ENCODE measurements at places on chromosomes 11 and 22. TPM values are rescaled to one million over a fixed set of nuclear protein-coding genes. Genes with fewer than 3 reads are reported as not detected.

GRCh38 chr11:3659595-3660515 is 11.3 kb downstream of the CHRNA10 start:
- no peak for DNase-seq

GRCh38 chr11:95641495-95641894 is 148.1 kb downstream of the FAM76B start:
- no peak for DNase-seq

DNA sequence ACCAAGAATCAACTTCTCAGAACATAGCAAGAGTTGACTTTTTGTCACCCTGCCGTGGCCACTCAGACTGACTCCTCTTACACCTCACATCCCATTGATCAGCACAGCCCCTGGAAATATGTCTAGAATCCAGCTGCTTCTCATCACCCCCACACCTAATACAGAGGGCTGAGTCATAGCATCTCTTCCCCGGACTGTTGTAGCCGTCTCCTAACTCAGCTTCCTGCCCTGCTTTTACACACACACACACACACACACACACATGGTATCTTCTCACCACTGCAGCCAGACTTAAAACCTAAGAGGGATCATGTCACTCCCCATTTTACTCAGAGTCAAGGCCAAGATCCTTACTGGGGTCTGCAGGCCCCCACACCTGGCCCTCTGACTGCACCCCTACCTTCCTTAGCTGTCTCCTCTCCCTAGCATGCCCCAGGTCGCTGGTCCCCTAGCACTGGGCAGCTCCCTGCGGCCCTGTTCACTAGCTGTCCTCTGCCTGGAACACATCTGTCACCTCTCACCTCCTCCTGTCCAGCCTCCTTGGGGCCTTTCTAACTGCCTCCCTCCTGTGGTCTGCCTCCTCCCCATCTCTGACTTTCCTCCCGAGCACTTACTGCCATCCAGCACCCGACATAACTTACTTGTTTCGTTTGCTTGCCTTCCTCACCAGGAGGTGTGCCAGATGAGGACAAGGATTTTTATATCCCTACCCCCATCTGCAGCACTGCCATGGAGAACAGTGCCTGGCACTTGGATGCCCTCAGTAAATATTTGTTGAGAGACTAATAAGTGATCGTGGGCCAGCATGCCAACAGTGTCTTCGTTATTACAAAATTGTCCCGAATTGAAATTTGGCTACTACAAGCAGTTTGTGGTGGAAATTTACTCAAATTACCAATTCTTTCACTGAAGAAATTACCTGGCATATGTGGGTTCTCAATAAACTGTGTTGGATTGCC is 61.9 kb downstream of the BMAL1 start:
- peak; percentile 92 for DNase-seq

DNA sequence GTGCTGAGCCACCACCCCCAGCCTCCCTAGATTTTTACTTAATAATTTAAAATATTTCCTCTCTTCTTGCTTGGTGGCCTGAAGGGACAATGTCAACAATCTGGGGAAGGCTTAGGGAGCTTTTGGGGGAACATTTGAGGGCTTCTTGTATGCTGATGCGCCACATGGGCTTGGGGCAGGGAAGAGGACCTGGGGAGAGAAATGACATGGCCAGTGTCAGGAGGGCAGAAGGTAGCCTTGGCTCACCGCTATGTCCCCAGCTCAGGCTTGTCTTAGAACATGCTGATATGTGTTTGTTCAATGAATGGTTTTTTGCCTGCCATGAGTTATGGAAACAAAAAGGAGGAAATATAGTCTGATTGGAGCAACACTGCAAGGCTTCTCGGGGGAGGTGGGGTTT is 51.6 kb downstream of the ST14 start:
- DNase-seq, result no peak

- peak; percentile 6 for DNase-seq
Measured at GRCh38 chr11:34439610-34440198, 970 bp downstream of the CAT start.

DNA sequence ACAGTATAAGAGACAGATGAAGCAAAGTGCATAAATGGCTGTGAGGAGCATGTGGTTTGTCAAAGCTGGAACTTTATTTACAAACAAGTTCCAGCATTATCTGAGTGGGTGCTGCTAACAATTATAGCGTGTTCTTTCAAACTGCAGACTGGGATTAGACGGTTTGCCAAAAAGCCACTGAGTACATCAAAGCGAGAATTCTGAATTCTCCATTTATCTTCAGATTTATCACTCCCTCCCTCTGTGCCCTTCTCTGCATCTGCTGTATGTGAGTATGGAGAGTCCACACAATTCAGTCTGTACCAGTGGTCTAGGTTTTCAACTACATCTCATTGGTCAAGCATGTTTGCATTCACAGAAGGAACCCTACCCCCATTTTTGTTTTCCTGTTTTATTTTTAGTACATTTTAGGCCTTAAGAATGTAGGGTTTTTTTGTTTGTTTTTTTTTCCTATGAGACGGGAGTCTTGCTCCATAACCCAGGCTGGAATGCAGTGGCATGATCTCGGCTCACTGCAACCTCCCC is 18.1 kb upstream of the INCENP start:
- peak; percentile 40 for DNase-seq

- peak; percentile 41 for DNase-seq
Measured at GRCh38 chr22:36871669-36872081, 10.9 kb downstream of the NCF4 start.

DNA sequence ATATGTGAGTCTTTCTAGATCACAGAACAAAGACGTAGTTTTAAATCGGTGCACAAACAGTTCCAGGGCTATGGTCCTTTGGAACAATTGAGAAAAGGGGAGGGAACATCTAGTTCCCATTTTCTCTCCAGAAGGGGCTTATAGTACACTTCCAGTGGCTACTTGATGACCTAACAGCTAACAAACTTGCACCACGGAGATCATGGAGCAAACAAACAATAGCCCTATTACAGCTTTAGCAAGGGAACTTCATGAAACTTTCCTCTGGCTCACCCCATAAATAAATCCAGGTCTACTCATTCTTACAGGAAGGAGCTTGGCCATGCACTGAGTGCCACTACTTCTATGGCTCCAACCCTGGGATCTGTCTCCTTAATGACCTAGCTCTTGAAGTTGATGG is 8.3 kb upstream of the FOLR2 start:
- no peak for DNase-seq

GRCh38 chr11:96062134-96062533 is 138.2 kb upstream of the MTMR2 start:
- DNase-seq, result peak; percentile 65

Gene GLYAT
- total RNA-seq, result not detected

Gene MN1
- 25.9 TPM for total RNA-seq

Gene SORL1
- total RNA-seq, result 0.76 TPM

DNA sequence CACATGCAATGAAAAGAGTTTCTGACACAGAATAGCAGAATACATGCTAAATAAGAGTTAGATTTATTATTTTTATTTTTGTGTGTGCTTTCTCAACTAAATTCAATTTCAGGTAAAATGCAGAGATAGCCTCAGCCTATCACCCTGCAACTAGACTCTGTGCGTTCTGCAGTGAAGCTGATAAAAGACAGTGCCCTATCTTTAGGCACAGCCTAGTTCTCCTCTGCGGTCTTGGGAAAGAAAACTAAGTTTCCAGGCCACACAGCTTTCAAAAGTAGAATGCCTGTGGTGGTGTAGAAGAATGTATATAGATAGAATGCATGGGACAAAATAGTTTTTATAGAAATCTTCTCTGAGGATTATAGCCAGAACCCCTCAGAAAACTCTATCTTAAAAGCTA is 12.0 kb upstream of the MMP1 start:
- DNase-seq, result no peak

- no peak for DNase-seq
Measured at GRCh38 chr11:1560649-1561251, 11.3 kb downstream of the DUSP8 start.

GRCh38 chr11:111819161-111819828 is 52.1 kb downstream of the ALG9 start:
- DNase-seq, result peak; percentile 89

Gene SSRP1
- 76.2 TPM for total RNA-seq

GRCh38 chr22:22042009-22042408 is 59.4 kb upstream of the TOP3B start:
- no peak for DNase-seq

Gene C1QTNF6
- 4.0 TPM for total RNA-seq

DNA sequence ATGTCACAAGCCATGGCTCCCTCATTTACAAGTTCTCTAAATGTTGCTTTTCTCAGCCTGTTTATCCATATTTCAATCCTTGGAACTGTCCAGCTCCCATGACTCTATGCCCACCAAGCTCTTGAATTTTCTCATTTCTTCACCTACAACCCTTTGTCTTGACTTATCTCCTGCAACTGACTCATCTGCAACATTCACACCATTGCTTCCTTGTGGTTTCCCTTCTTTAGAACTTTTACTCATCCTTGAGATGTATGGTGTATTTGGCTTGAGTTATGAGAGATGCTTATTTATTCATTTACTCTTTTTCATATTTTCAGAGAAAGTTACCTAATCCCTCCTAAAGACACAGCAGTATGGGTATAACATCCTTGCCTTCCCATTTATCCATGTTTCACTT is 18.8 kb downstream of the TRIM34 start:
- no peak for DNase-seq

Measured in GM23248 (cell line).